ENCODE measurements at places on chromosomes 13 and 19.

- DNase-seq = no peak
Observed at GRCh38 chr19:18439910-18440237, 1.9 kb upstream of the ISYNA1 start.

DNA sequence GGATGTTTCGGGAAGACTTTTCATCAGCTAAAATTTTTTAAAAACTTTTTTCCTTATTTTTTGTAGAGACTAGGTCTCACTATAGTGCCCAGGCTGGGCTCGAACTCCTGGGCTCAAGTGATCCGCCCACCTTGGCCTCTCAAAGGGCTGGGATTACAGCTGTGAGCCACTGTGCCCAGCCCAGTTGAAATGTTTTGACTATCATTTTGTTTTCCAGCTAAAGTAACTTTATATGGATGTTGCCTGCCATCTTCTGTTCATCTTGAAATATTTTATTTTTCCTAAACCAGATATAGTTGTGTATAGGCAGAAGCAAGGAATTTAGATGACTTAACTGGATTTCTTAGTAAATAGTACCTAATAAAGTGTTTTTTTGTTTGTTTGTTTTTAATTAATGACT, 7.0 kb downstream of the CAB39L start:
- no peak for DNase-seq

GRCh38 chr13:44340508-44340907, 33.1 kb upstream of the SERP2 start:
- no peak for DNase-seq

DNA sequence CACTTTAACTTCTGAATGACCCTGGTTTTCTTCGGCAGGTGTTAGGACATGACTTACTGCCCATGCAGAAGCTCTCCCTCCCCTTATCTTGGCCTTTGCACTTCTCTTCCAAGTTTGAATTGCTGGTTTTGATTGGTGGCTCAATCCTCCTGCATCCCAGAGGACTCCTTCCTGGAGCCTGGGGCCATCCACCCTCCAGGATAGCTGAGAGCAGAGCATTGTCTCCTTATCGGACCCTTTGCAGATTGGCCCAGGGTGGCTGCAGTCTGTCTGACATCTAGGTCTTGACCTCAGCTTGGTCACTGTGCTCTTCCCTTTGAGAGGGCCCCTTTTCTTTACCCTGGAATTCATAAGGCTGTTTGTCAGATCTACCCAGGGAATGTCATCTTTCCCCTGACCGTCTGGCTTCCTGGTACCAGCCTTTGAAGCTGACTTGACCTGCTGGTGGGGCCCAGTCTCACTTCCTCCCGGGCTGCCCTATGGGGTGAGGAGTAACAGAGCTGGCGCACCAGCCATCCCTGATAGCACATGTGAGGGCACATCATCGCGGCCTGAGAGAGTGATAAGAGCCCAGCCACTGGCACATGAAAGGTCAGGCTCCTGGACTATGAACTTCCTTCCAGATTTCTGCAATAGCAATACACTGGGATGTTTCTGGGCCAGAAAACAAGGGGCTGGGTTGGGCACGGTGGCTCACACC, 172.9 kb upstream of the UBL3 start:
- no peak for DNase-seq

DNA sequence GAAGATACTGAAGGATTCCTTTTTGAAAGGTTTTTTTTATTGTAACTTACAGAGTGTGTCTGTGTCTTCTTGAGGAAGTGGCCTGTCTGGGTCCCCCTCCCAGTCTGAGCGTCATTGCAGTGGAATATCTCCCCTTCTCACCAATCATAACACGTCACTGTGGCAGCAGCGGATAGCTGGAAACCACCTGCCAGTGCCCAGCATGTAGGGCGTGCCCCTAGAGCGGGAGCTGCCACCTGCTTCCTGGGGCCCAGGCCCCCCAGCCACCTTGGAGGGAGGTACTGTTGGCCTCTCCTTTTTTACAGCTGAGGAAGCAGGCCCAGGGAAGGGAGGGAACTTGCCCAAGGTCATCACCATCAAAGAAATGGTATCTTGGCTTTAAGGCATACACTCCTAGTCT, 4.6 kb upstream of the DNM2 start:
- DNase-seq = no peak

DNA sequence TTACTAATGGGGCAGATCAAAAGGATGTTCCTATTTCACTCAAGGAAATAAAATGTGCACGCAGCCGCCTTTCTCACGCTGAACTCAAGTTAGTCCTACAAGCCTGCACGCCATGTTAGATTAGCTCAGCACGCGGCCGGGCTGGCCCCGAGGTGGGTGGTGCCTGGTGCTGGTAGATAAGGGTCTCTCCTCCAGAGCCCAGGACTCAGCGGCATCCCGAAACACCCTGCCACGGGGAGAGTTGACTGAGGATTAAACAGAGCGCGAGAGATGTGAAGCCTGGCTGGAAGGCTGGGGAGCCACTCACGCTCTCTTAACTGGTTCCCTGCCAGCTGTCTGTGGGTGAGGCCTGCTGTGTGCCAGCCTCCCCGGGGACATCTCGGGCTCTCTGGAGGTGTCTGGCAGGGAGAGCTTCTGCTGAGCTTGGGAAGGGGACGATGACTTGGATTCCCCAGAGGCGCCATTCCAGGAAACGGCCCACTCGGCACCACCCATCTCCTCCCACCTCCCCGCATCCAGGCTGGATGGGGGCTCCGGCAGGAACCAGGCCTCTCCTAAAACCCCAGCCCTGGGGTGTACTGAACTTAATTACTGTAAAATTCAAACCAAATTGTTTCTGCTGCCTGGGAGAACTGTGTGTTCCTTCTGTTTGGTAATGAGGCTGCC, 122.2 kb downstream of the KDM4B start:
- no peak for DNase-seq

All from right lobe of liver (tissue), 6 donors.